Heart left ventricle (tissue), 16 donors: ENCODE measurements at places on chromosomes 12 and 14. TPM values are rescaled to one million over a fixed set of nuclear protein-coding genes. Genes with fewer than 3 reads are reported as not detected.

DNA sequence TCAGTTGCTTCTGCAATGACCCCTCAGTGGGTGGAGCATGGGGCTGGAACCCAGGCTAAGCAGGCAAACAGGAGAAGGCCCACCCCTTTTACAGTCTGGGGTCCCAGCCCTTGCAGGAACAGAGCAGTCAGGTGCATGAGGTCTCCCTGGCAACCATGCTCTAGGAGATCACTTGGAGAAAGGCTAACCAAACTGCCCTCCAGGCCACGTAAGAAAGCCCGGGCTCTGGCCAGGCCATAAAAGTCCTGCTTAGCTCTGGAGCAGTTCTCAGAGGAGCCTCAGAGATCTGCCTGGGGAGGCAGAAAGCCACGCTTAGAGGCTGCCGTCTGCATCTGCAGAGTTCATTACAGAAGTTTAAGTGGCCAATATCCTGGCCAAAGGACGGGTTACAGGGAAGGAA, 15.0 kb upstream of the TC2N start:
- H3K4me3 ChIP-seq: no peak overlapping the region
- peaks cover 3% of the 10 kb centered on the region for H3K4me1 ChIP-seq
- H3K27me3 ChIP-seq: no peaks in the 10 kb centered on the region
- no peaks in the 10 kb centered on the region for H3K36me3 ChIP-seq

GRCh38 chr12:7411343-7411742, 32.6 kb downstream of the CD163L1 start:
- no peaks in the 10 kb centered on the region for H3K27me3 ChIP-seq
- no peak for DNase-seq
- H3K4me1 ChIP-seq: no peaks in the 10 kb centered on the region
- H3K27ac ChIP-seq: no peak overlapping the region

The AP5M1 gene
- 51.9 TPM for total RNA-seq

GRCh38 chr12:27534060-27534764, 10.2 kb downstream of the PPFIBP1 start:
- H3K4me1 ChIP-seq: peaks cover 52% of the 10 kb centered on the region
- no peak for DNase-seq
- peaks cover 11% of the 10 kb centered on the region for H3K36me3 ChIP-seq
- no peaks in the 10 kb centered on the region for H3K27me3 ChIP-seq
- H3K27ac ChIP-seq: no peak overlapping the region

GRCh38 chr14:54362759-54363437, 33.9 kb upstream of the CDKN3 start:
- no peaks in the 10 kb centered on the region for H3K27me3 ChIP-seq
- peaks cover 19% of the 10 kb centered on the region for H3K4me1 ChIP-seq
- H3K36me3 ChIP-seq: no peaks in the 10 kb centered on the region
- no peak overlapping the region for H3K27ac ChIP-seq
- DNase-seq: no peak

GRCh38 chr12:81950871-81951270, 191.7 kb upstream of the PPFIA2 start:
- H3K27ac ChIP-seq: no peak overlapping the region
- H3K4me1 ChIP-seq: no peaks in the 10 kb centered on the region
- H3K27me3 ChIP-seq: no peaks in the 10 kb centered on the region
- no peaks in the 10 kb centered on the region for H3K36me3 ChIP-seq
- H3K4me3 ChIP-seq: no peak overlapping the region
- DNase-seq: no peak
